Mucosa of descending colon (tissue), 3 donors: ENCODE measurements at places on chromosomes 4 and X. TPM values are rescaled to one million over a fixed set of nuclear protein-coding genes. Genes with fewer than 3 reads are reported as not detected.

LIMCH1 gene
- total RNA-seq: 9.2 TPM

SMIM10L2A gene
- total RNA-seq: 1.1 TPM

NAA11 gene
- not detected for total RNA-seq

BCORL1 gene
- 10.0 TPM for total RNA-seq

FRG2 gene
- not detected for total RNA-seq

APLN gene
- total RNA-seq: 0.43 TPM

PPP2R2C gene
- total RNA-seq: 0.31 TPM

SH3RF1 gene
- 65.5 TPM for total RNA-seq

JAKMIP1 gene
- 2.1 TPM for total RNA-seq

TNIP3 gene
- total RNA-seq: 1.1 TPM

RASGEF1B gene
- 13.6 TPM for total RNA-seq

SUPT20HL1 gene
- total RNA-seq: 0.35 TPM

FGFRL1 gene
- 14.7 TPM for total RNA-seq

AMOT gene
- total RNA-seq: 26.2 TPM

TMPRSS11A gene
- total RNA-seq: not detected

DCAF8L2 gene
- not detected for total RNA-seq

RAB40AL gene
- 1.1 TPM for total RNA-seq

OPRPN gene
- total RNA-seq: not detected

FGF2 gene
- 1.3 TPM for total RNA-seq

SPIN2A gene
- total RNA-seq: 1.1 TPM
